Activated CD4-positive, alpha-beta T cell treated with anti-CD3 and anti-CD28 coated beads for 4 hours (primary cell): ENCODE measurements at places on chromosomes 1 and 21.

DNA sequence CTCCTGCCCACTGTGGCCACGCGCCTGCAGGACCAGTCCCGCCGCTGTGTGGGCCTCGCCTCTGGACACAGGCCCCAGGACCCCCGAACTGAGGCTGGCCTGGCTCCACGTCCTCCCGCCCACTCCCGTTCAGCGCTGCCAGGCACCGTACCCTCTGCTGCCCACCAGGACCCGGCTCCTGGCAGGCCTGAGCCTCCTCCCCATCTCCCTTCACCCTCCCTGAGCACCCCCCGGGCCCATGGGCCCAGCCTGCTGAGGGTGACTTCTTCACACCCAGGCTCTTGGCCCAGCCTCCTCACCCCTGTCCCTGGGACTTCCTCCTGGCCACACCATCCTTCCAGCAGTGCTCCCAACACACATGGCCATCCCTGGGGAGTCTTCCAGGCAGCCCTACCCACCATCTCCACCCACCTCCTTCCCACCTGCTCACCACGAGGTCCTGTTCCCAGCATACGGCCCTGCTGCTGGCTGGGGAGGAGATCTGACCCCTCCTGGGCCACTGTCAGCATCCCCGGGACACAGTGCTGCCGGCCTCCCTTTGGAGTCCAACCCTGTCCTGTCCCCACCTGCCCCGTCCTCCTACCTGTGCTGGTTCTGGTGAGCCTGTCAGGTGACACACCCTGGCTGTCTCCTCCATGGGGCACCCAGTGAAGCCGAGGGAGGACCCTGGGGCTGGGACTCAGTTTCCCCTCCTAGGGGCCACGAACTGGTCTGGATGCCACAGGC lies 53.7 kb downstream of the SLX9 start:
- DNase-seq: no peak

- DNase-seq: no peak
Observed at GRCh38 chr1:51956528-51957509, 33.7 kb downstream of the RAB3B start.

GRCh38 chr1:145985502-145986439 lies 10.6 kb downstream of the TXNIP start:
- no peak for DNase-seq

DNA sequence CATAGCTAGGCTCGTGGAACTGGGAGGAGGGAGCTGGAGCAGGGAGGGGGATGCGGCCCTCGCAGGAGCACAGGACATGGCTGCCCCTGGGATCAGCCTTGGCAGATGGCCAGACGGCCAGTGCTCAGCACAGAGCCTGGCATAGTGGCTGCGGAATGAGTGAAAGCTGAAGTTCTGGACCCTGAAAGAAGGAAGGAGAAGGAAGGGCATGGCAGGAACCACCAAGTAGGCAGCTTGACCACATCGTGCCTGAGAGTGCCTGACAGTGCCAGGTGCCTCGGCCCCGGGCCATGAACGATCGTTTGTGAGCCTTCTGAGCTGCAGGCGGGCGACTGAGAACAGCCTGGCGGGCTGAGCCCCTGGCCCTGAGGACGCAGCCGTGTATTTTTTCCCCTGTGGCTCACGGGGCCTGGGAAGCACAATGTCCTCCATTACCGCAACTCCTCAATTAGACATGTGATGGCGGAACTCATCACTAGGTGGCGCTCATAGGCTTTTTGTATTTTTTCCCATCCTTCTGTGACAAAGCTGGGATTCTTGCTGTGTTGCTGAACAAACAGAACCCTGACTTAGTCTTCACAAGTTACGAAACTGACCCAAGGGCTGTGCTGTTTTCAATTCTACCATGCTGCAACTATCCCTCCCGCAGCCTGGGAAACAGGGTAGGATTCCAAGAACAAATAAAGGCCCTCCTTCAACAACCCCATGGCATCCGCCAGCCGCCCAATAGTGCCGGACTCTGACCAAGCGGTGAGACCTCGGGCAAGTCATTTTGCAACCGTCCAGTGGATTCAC lies 29.9 kb upstream of the TMEM61 start:
- peak; percentile 36 for DNase-seq

GRCh38 chr1:221439747-221440501 lies 302.0 kb downstream of the DUSP10 start:
- peak; percentile 41 for DNase-seq
